ELF-1 (cell line): ENCODE measurements at places on chromosomes 1 and 21.

DNA sequence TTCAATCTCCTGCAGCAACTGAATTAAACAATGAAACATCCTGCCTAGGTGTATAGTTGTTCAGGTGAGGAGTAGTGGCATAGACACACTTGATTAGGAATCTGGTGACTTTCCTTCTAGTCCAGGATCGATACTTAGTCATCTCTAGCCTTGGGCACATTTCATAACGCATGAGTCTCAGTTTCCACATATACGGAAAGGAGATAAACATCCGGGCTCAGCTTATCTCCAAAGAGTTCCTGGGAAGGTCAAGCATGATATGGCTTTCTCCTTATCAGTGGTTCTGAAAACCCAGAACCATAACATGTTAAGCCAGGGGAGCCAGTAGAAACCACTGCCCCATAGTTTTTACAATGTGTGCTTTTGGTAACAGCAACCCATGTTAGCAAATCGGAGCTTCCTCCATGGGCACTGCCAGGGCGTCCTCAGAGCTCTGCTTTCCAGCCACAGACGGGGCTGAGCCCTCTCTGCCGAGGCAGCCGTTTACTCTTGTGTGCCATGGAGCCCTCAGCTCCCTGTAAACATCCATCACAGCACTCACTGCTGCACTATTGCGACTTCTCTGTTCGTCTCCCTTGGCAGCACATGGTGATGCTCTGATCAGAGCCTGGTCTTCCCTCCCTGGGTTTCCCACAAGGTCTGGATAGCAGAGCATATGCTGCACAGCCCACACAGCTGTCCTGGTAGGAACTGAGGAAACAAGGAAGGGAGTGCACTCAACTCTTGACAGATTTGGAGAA lies 34.6 kb downstream of the RUNX1 start:
- DNase-seq, result no peak

GRCh38 chr1:1619917-1620361 lies 4.6 kb downstream of the MIB2 start:
- DNase-seq, result peak; percentile 64

DNA sequence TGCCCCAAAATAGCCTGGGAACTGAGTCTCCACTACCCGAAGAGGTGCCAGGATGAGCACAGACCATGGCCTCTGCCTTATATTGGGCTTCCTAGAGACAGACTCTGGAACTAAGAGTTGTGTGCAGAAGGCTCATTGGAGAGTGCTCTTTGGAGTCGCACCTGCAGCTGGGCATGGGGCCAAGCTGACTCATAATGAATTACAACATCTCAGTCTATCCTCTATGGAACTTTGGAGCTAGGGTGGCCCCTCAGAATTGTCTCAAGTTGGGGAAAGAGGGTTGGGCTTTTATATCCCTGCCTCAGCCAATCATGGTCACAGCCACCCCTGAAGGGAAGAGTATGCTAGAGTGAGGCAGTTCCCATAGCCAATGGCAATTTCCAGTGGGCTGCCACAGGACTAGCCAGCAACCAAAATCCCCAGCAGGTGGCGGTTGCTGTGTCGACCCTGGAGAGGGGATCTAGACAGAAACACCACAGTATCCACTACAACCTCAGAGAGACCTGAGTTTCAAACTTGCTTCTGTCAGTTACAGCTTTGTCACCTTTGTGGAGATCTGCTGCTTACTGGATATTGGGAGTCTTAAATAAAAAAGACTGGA lies 93.8 kb downstream of the DMRTA2 start:
- peak; percentile 11 for DNase-seq

DNA sequence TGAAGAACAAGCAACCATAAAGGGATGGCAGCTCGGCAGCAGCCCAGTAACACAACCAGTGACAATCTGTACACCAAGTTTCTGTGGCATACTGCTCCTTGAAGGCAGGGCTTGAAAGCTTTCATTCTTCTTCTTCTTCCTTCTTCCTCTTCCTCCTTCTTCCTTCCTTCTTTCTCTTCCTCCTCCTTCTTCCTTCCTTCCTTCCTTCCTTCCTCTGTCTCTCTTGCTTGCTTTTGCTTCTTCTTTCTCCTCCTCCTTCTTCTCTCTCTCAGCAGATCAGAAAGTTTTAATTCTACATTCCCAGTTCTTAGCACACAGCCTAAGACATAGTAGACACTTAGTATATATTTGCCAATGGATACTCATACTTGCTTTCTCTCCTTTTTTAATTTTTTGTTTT lies 95.9 kb downstream of the GLUL start:
- DNase-seq, result no peak

- DNase-seq, result peak; percentile 81
These were observed 38.3 kb downstream of the LRRN2 start for GRCh38 chr1:204647114-204647804.

GRCh38 chr1:37663426-37664000 lies 28.8 kb upstream of the CDCA8 start:
- DNase-seq, result peak; percentile 39

DNA sequence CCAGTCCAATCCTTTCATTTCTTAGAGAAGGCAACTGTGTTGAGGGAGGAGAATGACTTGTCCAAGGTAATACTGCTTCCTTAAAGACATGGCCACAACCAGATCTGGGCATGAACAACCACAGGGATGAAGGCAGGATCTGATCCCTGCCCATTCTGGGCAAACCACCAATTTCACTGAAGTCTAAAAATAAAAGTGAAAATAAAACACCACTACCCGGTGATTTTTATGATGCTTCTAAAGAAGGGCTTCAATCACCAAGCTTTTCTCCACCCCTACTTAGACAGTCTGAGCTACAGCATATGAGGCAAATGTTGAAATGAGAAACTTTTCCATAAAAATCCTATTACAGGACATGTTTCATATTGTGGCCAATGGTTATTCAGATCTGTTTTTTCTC lies 133.0 kb downstream of the PTPN14 start:
- no peak for DNase-seq

- no peak for DNase-seq
These were observed 4.0 kb downstream of the S100A7A start for GRCh38 chr1:153420306-153420705.

GRCh38 chr1:99680270-99680669 lies 34.4 kb downstream of the PALMD start:
- DNase-seq, result no peak

- DNase-seq, result no peak
These were observed 10.0 kb upstream of the B4GALT3 start for GRCh38 chr1:161187311-161187710.

DNA sequence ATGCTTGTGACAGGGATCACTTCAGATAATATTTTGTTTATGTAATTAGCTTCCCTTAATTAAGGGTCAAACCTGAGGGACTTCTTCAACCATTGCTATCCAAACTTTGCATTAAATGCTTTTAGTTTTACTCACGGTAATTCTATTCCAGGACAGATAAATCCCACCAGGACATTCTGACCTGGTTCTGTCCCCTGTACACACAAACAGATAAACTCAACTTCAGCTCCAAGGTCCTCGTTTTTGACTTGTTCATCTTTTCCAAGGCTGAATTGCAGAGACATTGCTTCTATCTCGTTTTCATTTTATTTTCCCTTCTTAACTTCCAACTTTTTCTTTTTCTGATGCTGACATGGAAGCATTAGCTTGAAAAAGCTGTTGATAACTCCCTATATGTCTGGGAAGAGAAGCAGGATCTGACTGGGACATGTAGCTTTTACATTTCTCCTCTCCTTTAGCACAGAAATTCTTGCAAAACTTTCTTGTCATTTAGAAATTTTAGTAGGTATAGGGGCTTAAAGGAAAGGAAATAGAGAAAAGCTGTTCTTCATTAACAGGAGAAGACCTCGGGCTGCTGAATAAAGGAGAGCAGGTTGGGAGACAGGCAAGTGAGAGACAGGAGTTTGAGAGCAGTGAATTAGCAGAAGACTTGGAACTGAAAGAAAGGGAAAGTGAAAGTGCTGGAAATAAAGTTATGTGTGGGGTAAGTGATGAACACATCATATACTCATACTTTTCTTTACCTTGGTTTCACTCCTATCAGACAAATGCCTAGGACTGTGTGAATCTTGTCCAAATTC lies 231.7 kb upstream of the B3GALT2 start:
- no peak for DNase-seq

- DNase-seq, result peak; percentile 37
These were observed 51.2 kb downstream of the TRAF5 start for GRCh38 chr1:211377539-211378450.

- DNase-seq, result no peak
These were observed 38.0 kb upstream of the PTGFRN start for GRCh38 chr1:116871779-116872146.

DNA sequence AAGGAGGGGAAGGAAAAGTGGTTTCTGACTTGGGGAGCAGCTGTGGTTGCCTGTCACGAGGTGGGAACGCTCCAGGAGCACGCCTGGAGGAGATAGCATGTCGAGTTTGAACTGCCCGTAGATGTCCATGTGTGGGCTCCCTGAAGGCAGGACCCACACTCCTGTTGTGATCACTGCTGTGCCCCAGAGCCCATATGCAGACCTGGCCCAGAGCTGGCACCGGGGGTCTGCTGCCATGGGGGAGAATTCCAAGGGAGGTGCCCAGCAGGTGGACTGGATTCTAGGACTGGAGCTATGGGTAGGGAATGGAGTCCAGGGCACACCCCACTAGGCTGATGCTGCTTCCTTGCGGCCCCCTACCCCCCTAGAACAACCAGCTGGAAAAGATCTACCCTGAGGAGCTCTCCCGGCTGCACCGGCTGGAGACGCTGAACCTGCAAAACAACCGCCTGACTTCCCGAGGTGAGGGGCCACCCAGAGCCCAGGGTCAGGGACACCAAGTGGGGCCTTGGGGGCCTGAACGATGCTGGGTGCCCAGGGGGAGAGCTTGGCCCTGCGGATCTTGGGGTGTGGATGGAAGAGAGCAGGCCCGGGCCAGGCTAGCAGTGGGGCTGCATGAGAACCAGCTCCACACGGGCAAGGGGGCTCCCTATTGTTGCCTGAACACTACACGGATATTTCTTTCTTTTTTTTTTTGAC lies 9.3 kb downstream of the PODN start:
- DNase-seq, result no peak

- no peak for DNase-seq
These were observed 5.7 kb downstream of the VAMP4 start for GRCh38 chr1:171736196-171736595.

DNA sequence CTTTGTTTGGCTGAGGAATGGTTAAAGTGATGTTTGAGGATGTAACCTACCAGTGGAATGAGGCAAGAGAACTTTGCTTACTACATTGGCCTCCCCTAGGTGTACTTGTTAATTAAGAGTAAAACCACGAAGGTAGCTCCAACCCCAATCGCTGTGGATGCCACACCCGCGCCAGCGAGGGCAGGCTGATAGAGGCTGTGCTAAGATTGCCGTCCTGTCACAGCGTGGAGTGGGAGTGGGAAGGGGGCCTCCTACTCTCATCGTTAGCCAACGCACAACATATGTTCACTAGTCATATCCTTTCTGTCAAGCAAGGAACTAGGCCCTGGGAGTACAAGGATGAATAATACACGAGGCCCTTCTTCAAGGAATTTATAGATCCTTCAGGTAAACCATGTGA lies 99.6 kb downstream of the RUNX1 start:
- no peak for DNase-seq

GRCh38 chr1:107184888-107185287 lies 44.0 kb downstream of the NTNG1 start:
- no peak for DNase-seq

DNA sequence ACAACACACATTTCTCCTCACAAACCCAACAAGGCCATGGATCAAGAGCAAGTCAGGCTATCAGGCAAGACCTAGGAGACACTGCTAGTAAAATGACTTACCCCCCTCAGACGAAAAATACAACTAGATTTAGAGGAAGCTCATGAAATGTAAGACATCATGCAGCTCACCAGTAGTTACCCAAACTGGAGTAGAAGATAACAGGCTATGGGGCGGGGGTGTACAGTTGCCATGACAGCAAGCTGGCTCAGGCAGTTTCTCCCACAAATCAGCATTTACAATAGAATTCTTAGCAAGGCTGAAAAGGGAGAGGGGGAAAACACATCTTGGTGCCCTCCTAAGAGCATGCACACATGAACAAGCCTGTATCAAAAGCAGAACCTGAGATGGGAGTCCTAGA lies 13.9 kb downstream of the TPM3 start:
- no peak for DNase-seq

DNA sequence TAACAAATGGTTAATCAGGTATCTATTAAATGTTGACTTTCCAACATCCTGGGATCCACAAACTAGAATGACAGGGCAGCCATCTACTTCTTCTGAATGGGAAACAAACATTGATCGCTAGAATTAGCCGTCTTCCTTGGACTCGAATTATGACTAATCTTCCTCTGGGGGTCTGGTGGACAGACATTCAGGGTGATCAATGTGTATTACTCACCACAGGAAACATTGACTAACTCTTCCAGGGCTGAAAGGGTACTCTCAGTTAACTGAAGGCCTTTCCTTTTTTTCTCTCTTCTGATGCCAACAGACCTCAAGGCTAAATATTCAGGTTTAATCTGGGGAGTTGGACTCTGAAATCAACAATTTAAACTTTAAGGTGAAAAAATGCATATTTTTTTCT lies 9.5 kb downstream of the NOL9 start:
- DNase-seq, result no peak

DNA sequence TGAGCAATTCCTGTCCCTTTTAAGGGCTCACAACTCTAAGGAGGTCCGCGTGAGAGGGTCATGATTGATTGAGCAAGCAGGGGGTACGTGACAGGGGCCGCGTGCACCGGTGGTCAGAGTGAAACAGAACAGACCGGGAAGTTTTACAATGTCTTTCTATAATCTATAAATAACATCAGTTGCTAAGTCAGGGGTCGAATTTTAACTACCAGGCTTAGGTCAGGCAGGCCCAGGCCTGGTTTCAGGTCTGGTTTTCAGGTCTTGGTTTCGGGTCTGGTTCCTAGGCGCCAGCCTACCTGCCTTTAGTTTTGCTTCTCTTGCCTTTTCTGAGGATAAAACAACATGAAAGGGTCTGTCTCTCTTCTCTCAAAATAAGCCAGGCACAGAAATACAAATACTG lies 476.0 kb upstream of the CAMK1G start:
- DNase-seq, result no peak

- no peak for DNase-seq
These were observed 704 bp downstream of the WDR4 start for GRCh38 chr21:42878678-42878992.

GRCh38 chr1:195335541-195335940 lies 1272.7 kb downstream of the KCNT2 start:
- DNase-seq, result no peak

DNA sequence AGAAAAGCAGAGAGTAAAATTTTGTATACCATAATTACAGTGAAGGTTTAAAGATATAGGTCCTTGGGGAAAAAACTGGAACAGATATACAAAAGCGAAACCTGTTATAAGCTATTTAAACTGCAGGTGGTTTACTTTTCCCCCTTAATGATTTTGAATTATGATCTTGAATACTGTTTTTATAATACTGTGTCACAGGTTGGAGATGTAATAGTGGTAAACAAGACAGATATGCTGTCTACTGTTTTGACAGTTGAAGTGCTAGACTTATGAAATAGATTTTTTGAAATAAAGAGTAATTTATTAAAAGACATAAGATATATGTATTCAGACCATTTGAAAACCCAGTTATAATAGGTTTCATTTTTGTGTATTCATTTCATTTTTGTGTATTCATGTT lies 129.4 kb downstream of the CD247 start:
- DNase-seq, result no peak

GRCh38 chr1:47491341-47491753 lies 53.5 kb downstream of the FOXD2 start:
- peak; percentile 42 for DNase-seq
